Activated CD4-positive, alpha-beta T cell treated with anti-CD3 and anti-CD28 coated beads for 4 hours (primary cell): ENCODE measurements at places on chromosomes 3 and 15.

DNA sequence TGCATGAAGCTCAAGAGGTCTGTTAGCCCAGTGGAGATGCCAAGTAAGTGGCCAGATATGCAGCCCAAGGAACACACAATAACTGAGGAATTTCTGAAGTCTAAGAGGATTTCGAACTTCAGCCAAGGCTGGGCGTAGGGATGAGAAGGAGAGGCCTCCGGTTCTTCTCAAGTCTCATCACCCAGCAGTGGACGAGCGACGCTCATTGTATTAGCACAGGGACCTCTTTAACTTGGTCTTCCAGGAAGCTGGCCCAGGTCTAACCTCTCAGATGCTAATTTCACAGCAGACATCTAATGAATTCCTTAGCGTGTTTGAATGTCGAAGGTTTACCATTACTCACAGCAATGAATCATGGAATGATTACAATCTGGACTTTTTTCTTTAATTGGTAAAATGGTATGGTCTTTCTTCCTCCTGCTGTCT is 85.0 kb downstream of the HES1 start:
- DNase-seq, result no peak

DNA sequence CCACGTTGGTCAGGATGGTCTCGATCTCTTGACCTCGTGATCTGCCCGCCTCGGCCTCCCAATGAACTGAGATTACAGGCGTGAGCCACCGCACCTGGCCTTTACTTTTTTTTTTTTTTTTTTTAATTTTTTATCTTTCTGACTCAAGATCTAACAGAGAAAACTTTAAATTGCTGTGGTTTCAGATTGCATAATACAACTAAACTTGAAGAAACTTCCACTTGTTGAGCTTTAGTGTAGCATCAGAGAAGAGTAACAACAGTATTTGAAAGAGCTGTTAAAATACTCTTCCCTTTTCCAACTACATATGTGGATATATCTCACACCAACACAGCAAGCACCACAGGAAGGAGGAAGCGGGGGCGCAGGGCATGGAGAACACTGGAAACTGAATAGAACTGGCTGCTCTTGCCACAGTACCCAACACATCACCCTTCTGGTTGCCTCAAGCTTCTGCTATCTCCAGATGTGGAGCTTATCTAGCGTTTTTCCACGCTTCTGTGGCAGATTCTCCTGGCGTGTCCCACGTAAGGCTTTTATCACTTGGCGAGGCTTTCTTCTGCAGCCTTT is 45.4 kb downstream of the MAP6D1 start:
- no peak for DNase-seq

DNA sequence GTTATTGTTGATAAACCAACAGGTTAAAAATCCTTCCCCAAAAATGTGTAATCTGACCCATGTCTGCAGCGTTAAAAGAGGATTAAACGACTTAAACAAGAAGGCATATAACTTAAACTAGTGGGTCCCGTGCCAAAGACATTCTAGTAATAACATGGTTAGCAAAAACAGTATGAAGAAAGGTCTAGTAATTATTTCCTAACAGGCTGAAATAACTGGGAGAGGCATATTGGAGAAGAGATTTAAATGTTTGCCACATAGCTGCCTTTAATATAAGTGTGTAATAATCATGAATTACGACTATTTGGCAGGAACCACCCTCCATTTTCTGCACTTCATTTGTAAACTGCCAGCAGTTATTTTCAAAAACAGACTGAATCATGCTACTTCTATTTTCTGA is 67.7 kb upstream of the CSPG5 start:
- DNase-seq, result no peak

DNA sequence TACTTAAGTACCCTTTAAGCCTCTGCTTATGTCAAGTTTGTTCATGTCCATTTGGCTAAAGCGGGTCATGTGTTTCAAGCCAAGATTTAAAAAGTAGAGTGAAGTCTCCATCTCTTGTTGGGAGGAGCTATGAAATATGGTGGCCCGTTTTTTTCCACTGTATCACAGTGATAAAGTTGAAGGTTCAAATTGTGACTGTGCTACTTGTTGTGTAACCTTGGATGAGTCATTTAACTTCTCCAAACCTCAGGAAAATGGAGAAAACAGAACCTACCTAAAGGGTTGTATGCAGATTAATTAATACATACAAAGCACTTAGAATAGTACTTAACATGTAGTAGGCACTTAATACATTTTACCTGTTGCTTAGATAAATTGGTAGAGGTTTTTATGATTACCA is 43.4 kb downstream of the SNAPC5 start:
- no peak for DNase-seq

DNA sequence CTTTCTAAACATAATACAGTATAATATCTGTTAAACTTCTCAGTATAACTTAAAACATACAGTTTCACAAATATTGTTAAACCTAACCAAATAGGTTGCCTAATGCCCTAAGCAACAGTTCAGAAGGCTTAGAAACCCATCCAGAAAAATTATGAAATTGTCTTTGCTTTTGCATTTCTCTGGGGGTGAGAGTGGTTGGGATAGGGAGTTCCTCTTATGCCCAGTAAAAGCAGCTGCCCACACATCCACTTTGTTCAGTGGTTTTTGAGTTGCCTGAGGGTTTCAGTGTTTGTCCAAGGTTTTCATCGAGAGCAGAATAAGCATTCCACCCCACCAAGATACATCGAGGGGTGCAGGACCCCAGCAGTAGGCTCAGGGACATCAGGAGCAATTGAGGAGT is 179.4 kb downstream of the CDIN1 start:
- DNase-seq, result no peak

DNA sequence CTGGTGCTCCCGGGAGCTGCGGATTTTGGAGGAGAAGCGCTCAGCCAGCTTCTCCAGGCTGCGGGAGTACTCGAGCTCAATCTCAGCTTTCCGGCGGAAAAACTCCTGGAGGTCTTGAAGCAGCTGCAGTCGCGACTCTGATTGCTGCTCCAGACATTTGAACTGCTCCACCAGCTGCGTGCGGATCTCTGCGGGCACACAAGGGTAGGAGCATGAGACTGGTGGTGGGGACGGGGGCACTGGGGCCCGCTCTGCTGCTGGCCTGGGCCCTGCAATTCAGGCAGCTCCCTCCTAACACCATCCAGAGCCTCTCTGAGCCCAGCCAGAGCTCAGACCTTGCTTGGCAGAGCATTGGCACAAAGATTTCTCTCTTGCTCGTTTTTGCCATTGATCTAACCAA is 124.7 kb downstream of the SRGAP3 start:
- DNase-seq, result no peak

- no peak for DNase-seq
Measured at GRCh38 chr3:188571531-188572095, 417.7 kb downstream of the LPP start.

- DNase-seq, result no peak
Measured at GRCh38 chr3:99774467-99774866, 43.2 kb upstream of the CMSS1 start.

DNA sequence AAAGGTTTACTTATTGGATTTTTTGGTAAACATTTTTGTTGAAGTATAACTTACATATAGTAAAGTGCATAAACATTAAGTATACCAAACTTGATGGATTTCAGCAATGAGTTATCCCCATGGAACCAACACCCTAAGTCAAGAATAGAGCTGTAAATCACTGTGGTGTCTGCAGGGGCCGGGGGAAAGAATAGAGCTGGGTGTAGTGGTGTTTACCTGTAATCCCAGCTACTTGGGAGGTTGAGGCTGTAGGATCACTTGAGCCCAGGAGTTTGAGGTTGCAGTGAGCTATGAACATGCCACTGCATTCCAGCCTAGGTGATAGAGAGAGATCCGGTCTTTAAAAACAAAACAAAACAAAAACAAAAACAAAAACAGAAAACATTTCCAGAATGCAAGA is 13.3 kb upstream of the FEM1B start:
- no peak for DNase-seq

- no peak for DNase-seq
Measured at GRCh38 chr3:56737006-56737405, 53.9 kb upstream of the TASOR start.

- DNase-seq, result no peak
Measured at GRCh38 chr3:128416578-128417211, 50.0 kb downstream of the DNAJB8 start.

DNA sequence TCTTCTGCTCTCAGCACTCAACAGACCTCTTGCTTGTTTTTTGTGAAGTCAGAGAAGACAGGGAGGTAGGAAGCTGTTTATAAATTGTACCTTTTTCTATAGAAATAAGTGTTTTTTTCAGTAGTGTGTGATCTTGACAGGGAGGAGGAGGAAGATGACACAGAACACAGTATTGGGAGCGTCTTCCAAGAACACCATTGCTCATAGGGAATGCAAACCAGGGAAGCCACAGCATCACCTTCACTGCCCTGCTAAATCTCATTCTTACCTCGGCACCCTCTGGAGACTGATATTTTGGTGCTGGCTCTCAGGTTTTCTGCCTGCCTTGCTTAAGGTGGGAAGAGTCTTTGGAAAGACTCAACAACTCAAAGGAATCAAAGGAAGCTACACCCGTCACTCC is 169.4 kb downstream of the LRTM1 start:
- DNase-seq, result no peak

GRCh38 chr3:5732081-5732480 is 544.6 kb downstream of the EDEM1 start:
- no peak for DNase-seq

GRCh38 chr3:38585791-38586420 is 63.6 kb downstream of the SCN5A start:
- no peak for DNase-seq

- DNase-seq, result no peak
Measured at GRCh38 chr15:67340630-67341029, 86.0 kb downstream of the IQCH start.

GRCh38 chr3:114405202-114405990 is 111.6 kb downstream of the TIGIT start:
- no peak for DNase-seq

GRCh38 chr15:100879464-100880138 is at the start of gene ALDH1A3:
TSS of gene ALDH1A3 (plus strand) at chr15:100879831. CDS start at chr15:100879908, 77 bp downstream.
- no peak for DNase-seq

GRCh38 chr3:55327131-55327920 is 159.8 kb downstream of the WNT5A start:
- DNase-seq, result no peak

GRCh38 chr3:35677797-35678196 is 38.5 kb downstream of the ARPP21 start:
- DNase-seq, result no peak

GRCh38 chr3:124084022-124084881 is 92.3 kb upstream of the ROPN1 start:
- no peak for DNase-seq

- DNase-seq, result no peak
Measured at GRCh38 chr15:44381236-44381635, 46.2 kb upstream of the CTDSPL2 start.

- DNase-seq, result no peak
Measured at GRCh38 chr3:120894316-120895057, 13.5 kb upstream of the STXBP5L start.

DNA sequence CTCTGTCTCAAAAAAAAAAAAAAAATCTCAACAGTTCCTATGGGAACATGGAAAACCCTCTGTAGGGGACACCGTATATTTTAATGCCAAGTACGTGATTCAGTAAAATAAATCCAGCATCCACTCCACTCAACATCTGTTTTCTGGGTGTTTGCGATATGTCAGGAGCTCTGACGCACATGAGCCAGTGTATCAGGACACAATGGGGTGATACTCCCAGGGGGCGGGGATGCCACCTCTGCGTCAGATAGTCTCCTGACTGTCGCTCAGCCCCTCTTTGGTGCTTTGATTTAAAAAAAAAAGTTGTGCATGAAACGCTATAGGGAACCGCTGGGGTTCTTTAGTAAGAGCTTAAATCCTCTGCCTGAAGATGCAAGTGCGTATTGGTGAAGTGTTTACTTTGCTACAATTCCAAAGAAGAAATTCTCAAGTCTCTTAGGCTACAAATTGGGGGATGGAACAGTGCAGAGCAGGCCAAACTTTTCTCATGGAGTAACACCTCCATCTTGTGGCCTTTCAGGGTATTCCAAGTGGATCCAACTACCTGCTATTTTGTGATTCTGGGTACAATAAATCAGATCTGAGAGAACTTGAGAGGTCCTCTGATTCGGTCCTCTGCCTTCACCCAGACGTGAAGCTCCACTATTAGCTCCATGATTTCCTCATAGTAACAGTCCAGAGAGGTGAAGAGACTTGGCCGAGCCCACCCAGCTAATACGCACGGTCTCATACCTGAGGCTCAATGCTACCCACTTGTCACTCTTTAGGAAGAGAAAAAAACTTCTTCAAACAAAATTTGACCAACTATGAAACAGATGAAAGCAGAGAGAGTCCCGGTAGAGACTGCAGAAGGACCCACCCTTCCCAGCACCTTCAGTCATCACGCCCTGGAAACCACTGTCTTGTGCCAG is 9.3 kb upstream of the NR2E3 start:
- no peak for DNase-seq

- DNase-seq, result no peak
Measured at GRCh38 chr15:34012461-34013028, 26.5 kb downstream of the AVEN start.

DNA sequence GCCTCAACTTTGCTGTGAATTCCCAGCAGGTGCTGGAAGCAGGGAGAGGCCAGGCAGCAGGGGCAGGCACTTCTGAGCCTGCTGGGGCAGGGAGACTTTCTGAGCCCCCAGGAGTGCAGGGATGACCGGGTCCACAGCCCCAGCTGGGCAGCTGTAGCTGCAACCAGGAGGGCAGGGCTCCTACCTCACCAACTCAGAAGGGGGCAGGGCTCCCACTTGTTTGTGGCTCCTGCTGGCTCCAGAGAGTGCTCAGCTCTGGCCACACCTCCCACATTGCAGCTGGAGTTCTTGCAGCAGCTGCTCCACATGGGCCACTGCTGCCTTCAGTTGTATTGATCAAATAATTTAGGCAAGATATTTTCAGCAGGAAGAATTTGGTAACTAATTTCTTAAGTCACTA is 812.3 kb downstream of the NSUN3 start:
- no peak for DNase-seq

GRCh38 chr3:46576-46975 is 150.0 kb upstream of the CHL1 start:
- no peak for DNase-seq

- DNase-seq, result no peak
Measured at GRCh38 chr3:27675287-27675686, 46.8 kb downstream of the EOMES start.

DNA sequence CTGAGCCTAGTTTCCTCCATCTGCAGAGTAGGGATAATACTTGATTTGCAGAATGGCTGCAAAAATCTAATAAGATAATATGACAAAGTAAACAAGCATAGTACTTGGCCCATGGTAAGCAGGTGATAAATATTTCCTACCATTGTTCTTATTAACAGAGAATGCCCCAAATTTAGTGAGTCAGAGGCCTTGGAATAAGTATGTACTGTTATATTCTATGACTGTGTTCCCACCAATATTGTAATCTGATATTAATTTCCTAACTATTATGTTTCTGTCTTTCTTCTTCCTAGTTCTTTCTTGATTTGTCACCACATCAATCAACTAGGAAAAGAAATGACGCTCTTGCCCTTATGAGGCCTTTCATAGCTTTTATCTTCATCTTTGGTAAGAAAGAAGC is 178.4 kb upstream of the SLC2A2 start:
- DNase-seq, result no peak
